Omental fat pad (tissue), 4 donors: ENCODE measurements at places on chromosomes 12 and 14.

GRCh38 chr14:92933481-92933880 is 10.5 kb downstream of the CHGA start:
- no peak for DNase-seq

DNA sequence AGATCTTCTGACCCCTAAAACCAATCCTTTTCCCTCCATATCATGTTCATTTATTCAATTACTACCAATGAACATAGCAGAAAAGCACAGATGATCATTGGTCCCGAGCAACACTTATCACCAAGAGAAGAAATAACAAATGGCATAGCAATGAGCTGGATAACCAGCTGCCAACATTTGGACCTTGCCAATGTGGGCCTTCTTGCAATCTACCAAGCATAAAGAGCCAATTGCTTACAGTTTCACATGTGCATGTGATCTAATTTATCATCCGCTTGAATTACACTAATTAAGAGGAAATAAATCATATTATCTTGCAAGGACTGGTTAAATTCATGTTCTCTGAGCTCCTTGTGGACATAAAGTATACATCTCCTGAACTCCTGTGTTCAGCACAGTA is 134.8 kb upstream of the HMGA2 start:
- no peak for DNase-seq

- DNase-seq, result no peak
Measured at GRCh38 chr14:89963288-89963978, 7.7 kb downstream of the TDP1 start.

- DNase-seq, result no peak
Measured at GRCh38 chr14:60651086-60651795, 2.0 kb upstream of the SIX1 start.

- DNase-seq, result no peak
Measured at GRCh38 chr12:53939141-53940108, 794 bp downstream of the HOXC13 start.

DNA sequence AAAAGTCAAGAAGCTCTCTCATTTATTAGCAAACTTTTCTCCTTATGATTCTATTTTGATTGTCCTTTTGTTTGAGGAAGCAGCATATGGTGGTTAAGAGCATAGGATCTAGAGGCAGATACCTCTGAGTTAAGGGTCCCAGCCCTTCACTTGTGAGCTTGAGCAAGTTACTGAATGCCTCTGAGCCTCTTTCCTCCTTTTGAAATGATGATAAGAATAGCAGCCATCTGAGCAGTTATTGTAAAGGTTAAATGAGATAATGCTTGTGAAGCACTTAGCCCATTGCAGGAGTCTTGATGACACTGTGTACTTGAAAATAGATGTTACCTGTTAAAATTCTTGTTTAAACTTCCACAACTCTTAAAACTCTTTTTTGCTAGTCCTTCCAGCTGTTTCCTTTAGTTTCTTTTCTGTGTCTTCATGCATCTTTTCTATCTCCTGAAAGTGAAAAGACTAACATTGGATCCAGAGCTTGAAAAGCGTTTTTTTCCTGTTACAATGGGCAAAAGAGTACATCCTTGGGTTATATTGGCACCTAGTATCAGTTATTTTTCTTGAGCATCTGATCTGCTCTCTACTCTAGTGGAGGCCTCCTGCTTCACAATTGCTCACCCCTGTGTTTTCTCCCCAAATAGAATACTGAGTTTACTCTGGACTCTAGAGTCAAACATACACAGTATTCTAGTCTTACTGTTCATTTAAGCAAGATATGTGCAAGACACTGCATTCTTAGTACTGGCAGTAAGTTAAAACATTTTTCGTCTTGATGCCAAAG is 3.1 kb downstream of the HIF1A start:
- DNase-seq, result no peak

DNA sequence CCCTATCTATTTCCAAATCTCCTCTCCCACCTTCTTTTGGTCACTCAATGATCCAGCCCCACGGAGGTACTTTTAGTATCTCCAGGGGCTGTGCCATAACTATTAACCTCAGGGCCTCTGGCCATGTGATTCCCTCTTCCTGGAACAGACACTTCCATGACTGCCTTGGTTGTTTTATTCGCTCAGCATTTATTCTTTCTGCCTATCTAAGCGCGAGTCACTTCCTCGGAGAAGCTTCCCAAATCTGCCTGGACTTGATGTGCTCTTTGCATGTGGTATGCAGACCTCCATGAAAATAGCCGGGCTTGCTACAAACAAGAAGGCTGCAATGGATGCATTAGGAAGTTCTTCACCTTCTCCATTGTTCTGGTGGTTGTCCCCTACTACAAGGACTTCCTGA is 939.0 kb upstream of the TMEM132C start:
- DNase-seq, result no peak

DNA sequence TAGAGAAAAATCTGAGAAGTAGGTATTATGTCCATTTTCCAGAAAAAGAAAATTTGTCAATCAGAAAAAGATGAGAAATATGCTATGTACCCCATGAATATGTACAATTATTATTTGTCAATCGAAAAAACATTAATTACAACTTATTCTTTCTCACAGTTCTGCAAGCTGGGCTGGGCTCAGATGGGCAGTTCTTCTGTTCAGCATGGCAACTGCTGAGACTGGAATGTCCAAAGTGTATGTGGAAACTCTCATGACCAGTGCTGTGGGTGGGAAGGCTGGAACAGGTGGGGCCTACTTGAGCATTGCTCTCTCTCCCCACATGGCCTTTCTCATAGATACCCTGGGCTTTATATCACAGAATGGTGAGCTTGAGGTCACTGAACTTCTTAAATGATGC is 450.3 kb upstream of the TBX3 start:
- DNase-seq, result no peak

- no peak for DNase-seq
Measured at GRCh38 chr12:2644683-2645405, 149.9 kb upstream of the FKBP4 start.

DNA sequence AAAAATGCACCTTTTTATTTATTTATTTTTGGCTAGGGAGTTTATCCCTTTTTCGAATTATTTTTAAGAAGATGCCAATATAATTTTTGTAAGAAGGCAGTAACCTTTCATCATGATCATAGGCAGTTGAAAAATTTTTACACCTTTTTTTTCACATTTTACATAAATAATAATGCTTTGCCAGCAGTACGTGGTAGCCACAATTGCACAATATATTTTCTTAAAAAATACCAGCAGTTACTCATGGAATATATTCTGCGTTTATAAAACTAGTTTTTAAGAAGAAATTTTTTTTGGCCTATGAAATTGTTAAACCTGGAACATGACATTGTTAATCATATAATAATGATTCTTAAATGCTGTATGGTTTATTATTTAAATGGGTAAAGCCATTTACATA is 14.9 kb upstream of the SNAPC1 start:
- DNase-seq, result no peak

GRCh38 chr14:67111022-67111421 is 78.2 kb upstream of the GARIN2 start:
- DNase-seq, result no peak

- no peak for DNase-seq
Measured at GRCh38 chr12:46904406-46905238, 78.8 kb upstream of the SLC38A4 start.

- no peak for DNase-seq
Measured at GRCh38 chr14:64693810-64694165, 10.4 kb upstream of the PLEKHG3 start.

DNA sequence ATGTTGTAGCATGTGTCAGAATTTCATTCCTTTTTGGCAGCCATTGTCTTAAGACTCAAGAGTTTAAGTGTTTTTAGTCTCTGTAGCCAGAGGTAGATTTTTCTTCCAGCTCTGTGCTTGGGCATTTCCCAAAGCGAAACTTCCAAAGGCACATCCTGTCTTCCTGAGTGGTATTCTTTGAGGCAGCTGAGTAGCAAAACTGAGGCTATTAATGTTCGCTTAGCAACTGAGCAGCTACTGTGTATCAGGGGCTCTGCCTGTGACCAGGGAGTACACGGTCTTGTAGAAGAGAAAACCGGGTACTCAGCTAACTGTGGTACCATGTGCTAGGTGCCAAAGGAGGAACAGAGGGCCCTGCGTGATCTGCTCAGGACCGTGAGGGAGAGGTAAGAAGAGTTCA is 52.0 kb downstream of the ETV6 start:
- DNase-seq, result no peak

DNA sequence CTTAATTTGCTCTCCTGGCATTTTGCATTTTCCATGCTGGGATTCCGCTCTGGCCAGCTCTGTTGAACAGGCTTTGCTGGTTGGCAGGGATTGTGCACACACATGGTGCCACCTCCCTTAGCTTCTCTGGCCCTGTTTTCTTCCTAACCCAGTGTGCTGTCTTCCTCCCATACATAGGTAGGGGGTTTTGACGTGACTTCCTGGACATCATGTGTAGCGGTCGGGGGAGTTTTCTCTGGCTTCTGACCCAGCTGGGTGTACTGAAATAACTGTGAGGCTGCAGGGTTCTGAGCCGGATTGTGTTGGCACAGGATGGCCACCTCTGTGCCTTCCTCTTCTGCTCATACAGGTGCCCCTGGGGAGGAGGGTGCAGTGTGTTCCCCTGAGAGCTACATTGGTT is 25.7 kb downstream of the C14orf132 start:
- no peak for DNase-seq

GRCh38 chr14:66121859-66122258 is 364.3 kb upstream of the CCDC196 start:
- DNase-seq, result no peak

GRCh38 chr12:24039113-24039525 is 89.6 kb upstream of the SOX5 start:
- no peak for DNase-seq

- no peak for DNase-seq
Measured at GRCh38 chr12:56021889-56022497, 1.1 kb downstream of the IKZF4 start.

DNA sequence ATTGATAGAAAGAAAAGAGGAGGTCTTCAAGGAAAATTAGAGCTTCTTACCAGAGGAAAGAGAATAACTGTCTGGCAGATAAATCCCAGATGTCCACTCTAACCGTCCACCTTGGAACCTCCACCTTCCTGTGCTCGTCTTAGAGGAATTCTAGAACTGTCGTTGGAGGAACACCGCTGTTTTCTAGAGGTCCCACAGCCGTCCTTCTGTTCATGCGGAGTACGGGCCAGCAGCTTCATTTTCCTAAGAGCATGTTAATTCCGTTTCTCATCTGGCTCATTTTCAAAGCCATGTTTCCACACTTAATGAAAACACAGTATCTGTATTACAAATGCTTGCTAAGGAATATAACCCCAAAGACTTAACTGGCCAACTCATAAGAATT is 107.9 kb upstream of the ESRRB start:
- no peak for DNase-seq

- DNase-seq, result no peak
Measured at GRCh38 chr14:61438036-61438435, 116.7 kb downstream of the PRKCH start.

- DNase-seq, result no peak
Measured at GRCh38 chr12:5305886-5306545, 125.9 kb upstream of the NTF3 start.

- no peak for DNase-seq
Measured at GRCh38 chr14:67749341-67750084, 47.8 kb downstream of the RDH12 start.

- DNase-seq, result no peak
Measured at GRCh38 chr12:2284321-2284813, 231.6 kb downstream of the CACNA1C start.

DNA sequence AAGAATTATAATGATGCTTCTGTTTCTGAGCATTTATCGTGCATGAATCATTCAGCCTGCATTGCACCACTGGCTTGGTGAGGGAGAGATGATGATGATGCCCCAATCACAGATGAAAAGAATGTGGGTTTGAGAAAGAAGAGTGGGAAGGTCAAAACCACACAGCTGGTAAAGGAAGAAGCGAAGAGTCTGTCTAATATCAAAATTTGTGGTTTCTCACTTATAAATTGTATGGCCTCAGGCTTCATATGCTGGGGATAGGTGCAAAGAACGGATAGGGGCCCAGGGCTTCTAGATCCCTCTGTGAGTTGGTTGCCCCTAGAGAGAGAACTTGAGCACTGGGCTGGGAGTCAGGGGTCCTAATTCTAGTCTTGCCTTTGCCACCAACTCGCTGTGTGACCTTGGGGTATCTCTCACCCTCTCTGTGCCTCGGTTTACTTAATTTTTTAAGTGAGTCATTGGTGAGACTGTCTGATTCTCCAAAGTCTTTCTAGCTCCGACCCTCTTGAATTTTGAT is 2.2 kb downstream of the OASL start:
- no peak for DNase-seq

DNA sequence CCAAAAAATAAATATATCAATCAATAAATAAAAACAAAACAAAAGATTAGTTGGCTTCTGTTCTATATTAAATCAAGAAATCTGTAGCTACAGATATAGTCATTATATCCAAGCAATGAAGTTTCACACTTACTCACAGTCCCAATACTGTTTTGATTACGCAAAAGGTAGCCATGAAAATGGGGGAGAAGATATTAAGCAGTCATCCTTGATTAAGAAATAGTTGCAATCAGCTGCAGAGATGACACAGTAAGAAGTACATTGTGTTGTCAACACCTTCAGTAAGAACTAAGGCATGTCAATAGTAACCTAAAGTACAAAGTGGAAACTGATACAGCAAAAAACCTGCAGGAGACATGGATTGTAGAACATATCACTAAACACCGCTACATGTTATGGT is 11.0 kb upstream of the RHOJ start:
- DNase-seq, result no peak

GRCh38 chr12:68154779-68155178 is 4.8 kb downstream of the IFNG start:
- no peak for DNase-seq

GRCh38 chr14:22597265-22597664 is 835 bp upstream of the ABHD4 start:
- DNase-seq, result no peak

DNA sequence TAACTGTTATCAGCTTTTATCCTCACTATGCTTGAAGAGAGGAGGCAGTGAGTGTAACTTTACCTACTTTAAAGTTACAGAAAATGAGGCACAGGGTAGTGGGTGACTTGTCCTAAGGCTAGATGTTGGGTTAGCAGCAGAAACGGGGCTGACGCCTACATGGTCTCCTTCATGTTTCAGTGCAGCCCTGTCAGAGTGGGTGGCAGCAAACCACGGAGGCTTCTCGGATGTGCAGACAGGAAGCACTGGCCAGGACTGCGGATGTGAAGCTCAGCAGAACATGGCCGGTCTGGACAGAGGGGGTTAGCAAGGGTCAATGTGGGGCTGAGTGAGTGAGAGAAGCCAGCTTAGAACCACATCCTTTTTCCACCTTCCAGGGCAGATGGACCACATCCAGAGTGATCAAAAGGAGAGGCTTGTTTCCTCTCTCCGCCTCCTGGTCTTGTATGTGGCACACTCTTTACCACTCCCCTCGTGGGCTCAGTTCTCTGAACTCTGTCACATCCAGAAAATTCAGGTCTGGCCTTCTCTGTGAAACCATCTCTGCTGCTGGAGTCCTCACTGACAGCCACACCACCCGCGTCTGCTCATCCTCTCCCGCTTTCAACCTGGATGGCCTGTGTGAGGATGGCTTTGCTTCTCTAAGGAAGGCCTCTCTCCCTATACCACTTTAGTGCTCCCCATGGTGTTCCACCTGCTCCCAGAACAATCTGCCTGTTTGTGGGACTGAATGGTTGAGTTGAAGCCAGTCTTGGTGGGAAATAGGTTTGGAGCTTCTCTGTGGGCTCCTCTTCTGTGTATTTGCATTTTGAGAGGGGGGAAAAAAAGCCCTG is 14.1 kb downstream of the SUSD6 start:
- DNase-seq, result no peak

- no peak for DNase-seq
Measured at GRCh38 chr12:79973801-79974200, 38.9 kb upstream of the PPP1R12A start.
